ENCODE measurements at places on chromosomes 16 and 17. TPM values are rescaled to one million over a fixed set of nuclear protein-coding genes. Genes with fewer than 3 reads are reported as not detected.

GRCh38 chr16:65745201-65745708, 621.2 kb upstream of the CDH5 start:
- no peak for DNase-seq

DNA sequence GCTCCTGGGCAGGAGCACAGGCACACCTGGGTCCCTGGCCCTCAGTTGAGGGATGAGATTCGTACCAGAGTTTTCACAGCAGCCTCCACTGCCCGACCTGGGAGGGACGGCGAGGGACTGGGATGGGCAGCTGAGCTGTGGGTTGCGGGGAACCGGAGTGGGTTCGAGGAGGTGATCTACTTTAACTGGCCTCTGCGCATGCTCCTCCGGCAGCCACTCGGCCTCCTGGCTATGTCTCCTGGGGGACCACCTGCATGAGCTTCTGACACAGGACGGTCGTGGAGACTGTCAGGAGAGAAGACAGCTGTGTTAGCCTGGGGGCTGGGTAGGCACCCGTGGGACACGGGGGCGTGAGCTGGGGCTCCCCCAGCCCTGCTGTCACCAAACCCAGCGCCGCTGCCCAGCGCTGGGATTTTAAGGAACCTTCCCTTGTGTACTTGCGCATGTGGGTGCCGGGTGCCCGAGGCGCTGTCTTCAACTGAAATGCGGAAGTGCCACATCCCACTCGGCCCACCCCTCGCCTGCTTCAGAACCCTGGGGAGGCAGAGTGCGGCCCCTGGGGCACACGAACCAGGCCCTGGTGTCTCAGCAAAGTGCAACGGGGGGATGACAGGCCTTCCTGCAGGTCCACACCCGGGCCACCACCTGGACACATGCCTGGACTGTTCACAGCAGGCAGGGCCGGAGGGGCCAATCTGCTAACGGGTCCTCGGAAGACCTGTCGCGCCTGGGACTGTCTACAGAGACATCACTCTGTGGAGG, 36.4 kb downstream of the SLC7A5 start:
- peak; percentile 15 for DNase-seq

The IRX3 gene
- total RNA-seq: 4.0 TPM

DNA sequence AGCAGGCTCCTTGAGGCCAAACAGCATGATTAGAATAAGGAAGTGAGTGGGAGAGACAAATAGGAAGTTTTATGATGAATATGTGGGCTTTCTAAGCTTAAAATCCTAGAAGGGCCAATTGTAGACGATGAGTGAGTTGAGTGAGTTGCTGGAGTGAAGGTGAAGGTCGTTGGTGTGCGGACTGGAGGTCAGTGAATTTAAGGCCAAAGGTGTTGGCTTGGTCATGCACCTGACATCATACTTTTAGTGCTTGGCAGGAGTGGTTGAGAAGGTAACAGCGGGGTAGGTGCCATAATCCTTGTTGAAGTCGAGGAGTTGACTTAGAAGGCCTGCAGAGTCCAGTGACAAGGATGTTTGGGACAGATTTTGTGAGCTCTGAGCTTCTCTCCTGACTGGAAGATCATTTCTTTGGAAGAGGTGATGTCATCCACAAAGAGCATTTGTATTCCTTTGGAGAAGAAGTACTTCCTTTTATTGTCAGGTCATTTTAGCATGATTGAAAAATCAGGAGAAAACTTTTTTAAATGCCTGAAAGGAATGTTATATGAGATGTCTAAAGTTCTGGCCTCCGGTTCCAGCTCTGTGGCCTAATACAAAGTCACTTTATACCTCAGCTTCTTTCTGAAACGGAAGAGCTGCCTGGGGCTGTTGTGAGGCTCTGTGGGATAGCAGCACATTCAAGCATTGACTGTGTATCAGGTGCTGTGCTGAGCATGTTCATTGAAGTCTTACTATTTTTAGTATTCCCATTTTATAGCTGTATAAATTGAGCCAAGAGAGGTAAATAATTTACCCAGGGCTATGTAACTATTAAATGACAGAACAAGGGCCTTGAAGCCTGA, 53.6 kb upstream of the TBX2 start:
- no peak for DNase-seq

DNA sequence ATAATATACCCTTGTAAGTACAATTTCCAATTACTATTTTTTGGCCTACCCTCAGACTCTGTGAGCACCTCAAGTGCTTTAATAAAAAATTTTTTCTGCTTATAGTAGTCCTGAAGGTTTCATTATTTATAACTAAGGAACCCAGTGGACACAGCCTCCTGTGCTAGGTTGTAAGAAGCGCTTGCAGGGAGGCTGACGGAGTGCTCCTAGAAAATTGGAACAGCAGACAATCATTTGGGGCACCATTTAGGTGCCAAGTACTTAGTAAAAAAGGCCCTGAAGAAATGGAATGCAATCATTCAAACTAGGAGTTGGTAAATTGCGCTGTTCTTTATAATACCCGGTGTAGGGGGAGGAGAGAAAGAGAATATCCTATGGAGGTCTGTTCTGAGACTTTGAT, 19.8 kb downstream of the CA10 start:
- no peak for DNase-seq

The SRL gene
- 0.14 TPM for total RNA-seq

Measured in pancreas (tissue), 10 donors.